ENCODE measurements at places on chromosomes 2 and 18.

DNA sequence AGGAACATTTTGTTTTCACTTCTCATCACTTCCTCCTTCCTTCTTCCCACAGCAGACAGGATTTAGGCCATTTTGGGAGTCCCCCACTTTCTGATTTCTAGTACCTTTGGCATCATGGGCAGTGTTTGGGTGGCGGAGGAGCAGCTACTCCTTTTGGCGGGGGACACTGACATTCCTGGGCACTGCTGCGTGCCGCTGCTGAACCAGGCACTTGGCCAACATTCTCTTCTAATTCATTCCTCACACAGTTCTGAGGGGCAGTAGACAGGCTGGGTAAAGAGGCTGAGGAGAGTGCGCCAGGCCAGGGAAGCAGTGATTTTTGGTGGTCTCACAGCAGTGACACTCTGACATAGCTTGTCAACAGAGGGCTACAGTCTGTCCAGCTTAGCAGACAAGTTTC lies 270.2 kb downstream of the LOXHD1 start:
- no peak for DNase-seq

DNA sequence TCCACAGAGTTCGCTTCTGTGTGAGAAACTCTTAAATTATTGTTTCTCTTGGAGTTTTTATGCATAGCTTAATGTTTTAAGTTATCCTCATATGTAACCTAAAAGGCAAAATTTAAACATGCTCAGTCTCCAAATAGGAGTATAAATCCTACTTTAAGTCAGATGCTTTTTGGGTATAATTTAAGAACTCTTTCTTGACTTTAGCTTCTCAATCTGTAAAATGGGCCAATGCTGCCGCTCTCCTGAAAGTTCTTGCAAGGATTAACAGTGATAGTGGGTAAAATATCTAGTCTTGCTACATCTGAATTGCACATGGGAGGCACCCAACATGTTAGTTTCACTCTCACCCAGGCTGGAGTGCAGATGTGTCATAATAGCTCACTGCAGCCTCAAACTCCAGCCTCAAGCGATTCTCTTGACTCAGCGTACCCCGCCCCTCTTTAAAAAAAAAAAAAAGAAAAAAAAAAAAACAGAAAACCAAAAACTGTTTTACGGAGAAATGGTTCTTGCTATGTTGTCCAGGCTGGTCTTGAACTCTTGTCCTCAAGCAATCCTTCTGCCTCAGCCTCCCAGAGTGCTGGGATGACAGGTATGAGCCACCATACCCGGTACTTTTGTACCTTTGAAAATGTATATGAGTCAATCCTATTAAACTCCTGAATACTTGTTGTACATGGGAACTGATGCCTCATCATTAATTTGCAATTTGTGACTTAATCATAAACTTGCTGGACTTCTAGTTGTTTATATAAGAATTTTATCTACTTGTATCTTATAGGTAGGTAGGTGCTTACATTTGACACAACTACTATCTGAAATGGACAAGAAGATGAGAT lies 1.8 kb downstream of the FBXO48 start:
- peak; percentile 29 for DNase-seq

DNA sequence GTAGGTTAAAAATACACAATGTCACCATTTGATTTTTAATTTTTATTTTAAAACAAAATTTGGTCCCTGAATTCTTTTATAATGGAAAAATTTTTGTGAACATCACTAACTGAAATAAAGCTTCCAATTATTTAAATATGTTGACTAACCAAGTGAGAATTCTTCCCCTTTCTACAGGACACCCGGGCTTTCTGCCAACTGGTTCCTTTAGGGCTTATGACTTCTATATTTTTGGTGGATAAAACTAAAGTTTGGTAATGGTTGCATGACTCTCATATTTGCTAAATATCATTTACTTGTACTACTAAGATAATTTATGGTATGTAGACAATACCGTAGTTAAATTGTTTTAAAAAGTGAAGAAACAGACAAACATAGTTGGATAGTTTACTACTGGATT lies 291.0 kb upstream of the DOK6 start:
- DNase-seq, result no peak

DNA sequence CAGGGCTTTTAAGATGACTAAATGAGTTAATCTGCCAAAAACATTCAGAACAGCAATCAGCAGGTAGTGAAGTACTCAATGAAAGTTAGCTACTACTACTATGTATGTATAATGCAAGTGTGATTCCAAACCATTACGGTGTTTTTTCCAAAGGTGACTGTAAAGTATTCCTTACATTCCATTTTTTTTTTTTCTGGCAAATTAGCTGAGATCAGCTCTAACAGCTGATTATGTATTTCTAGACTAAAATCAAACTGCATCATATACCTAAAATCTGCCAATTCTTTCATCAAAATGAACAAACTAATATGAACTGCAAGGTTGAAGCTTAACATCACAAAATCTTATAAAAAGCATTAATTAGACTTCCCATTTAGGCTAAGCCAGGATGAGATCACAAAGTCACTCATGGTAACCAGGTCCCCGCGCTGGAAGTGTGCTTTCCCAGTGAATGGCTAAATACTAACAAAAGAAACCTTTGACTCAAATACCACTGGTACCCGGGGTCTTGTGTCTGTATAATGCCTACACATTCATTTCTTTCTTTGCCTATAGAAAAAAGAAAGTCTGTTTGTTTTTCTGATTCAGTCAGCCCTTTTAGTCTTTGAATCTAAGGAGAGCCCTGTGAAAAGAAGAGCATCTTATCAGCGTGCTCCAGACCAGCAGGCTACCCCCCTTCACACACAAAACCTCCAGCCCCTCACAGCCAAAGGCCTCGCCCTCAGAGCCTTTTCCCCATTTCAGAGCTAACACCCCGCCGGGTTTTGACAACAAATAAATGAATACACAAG lies 88.3 kb downstream of the RBMS1 start:
- no peak for DNase-seq

GRCh38 chr2:160399880-160400279 lies 93.7 kb downstream of the RBMS1 start:
- DNase-seq, result peak; percentile 53

GRCh38 chr18:24805156-24805555 lies 344.7 kb downstream of the HRH4 start:
- DNase-seq, result no peak

DNA sequence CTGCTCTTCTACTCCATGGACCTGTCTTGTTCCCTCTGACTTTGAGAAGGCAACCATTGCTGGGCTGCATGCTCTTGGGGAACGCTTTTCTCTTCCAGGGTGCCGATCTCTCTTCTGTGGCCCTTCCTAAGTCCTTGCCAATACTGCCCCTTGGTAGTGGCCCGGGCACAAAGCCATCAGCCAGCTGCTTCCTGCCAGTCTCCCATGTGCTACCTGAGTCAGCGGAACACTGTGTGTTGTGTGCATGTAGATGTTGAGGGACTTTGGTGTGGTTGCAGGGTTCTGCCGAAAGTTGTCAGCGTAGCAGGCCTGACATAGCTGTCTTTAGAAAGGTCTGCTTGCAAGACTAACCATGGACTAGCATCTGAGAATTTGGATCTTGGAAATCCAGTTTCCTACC lies 35.4 kb downstream of the MGAT5 start:
- no peak for DNase-seq

GRCh38 chr2:238714038-238714528 lies 133.8 kb upstream of the TWIST2 start:
- DNase-seq, result no peak

DNA sequence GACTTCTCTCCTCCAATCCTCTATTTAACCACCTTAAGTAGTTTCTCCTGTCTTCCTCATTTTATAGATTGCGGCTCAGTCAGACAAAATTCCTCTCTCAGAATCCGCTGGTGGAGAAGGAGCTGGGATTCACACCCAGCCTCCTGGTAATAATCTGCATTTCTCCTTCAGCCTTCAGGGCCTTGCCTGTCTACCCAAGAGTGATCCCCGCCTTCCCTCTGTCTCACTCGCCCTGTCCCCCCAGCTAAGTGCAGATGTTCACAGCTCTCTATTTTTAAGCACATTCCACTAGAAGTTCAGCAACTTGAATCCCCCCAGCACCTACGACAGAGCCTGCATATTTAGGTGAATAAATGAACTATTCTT lies 212.5 kb upstream of the HAAO start:
- DNase-seq, result no peak

GRCh38 chr2:24977631-24978030 lies 5.9 kb upstream of the DNAJC27 start:
- no peak for DNase-seq

DNA sequence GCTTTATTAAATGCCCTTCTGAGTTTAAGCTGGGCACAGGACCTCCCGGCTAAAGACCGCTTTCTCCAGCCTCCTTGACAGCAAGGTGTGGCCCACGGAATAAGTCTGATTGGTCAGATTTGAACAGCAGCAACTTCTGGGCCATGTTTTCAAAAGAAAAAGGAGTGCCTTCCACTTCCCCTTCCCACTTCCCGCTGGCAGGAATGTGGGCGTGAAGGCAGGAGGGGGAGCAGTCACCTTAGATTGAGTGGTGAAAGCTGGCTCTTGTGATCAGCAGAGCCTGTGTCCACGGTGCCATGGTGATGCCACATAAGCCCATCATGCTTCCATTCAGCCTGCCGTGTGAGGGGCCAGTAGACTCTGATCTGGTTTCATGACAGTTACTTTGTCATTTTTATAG lies 136.6 kb upstream of the GLI2 start:
- DNase-seq, result no peak

GRCh38 chr2:113910110-113910717 lies 20.3 kb downstream of the ACTR3 start:
- DNase-seq, result peak; percentile 29

GRCh38 chr2:98911126-98911375 lies 25.0 kb downstream of the CRACDL start:
- DNase-seq, result no peak

- DNase-seq, result no peak
Observed at GRCh38 chr2:54652540-54652939, 70.9 kb upstream of the EML6 start.

DNA sequence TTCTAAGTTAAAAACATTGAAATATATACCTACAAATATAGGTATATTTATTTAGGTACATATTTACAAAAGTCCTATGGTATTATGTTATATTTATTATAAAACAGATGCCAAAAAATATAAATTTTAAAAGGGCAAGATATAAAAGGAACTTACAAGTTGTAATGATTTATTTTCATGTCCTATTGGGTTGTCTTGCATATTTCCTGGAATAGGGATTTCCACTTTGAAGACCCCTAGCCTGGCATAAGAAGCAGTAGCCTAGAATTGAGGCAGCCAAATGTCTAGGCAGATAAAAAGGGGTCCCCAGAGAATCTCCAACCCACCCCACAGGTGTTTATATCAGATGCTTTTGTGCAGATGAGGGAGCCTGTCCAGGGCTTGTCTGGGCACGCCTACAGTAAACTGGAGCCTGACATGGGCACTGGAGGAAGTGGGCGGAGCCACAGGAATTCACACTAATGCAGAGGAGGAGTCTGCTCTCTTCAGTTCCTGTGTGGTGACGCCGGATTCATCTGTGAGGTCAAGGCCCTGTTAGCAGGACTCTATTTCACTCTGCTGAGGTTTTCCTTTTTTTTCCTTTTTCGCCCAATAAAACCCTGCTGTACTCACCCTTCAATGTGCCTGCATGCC lies 1088.9 kb upstream of the PIK3C3 start:
- DNase-seq, result peak; percentile 12

GRCh38 chr18:75025573-75025972 lies 183.4 kb downstream of the PTGR3 start:
- no peak for DNase-seq

DNA sequence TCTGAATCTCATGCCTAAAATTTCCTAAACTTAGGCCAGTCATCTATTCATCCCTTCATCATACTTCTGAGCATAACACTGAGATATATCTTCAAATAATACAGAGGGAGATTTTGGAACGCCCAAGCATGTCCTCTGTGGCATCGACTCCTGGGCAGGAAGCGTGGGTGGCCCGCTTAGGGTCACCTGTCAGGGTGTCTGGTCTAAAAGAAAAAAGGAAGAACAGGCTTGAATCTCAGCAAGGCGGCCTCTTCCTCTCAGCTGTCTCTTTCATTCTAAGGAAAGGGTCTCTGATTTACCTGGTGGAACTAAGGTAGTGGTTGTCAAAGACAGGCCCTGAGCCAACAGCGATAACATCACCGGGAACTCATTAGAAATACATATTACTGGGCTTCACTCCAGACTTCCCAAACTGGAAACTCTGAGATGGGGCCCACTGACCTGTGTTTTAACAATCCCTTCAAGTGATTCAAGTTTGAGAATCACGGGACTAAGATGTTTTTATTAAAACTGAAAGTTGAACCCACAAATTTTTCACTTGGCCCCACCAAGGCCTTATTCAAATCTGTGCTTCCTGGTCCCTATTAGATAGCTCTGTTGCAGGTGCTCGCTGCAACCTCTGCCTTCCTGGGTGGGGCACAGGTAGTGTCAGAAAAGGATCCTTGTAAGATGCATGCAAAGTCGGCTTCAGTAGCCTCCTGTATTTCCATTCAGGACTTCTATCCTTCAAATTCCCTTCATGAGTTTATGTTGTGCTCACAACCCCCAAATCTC lies 162.3 kb upstream of the CCDC68 start:
- DNase-seq, result no peak

GRCh38 chr2:237955640-237956401 lies 11.0 kb upstream of the UBE2F start:
- no peak for DNase-seq

- DNase-seq, result no peak
Observed at GRCh38 chr2:240949791-240950705, 43.9 kb downstream of the CROCC2 start.

DNA sequence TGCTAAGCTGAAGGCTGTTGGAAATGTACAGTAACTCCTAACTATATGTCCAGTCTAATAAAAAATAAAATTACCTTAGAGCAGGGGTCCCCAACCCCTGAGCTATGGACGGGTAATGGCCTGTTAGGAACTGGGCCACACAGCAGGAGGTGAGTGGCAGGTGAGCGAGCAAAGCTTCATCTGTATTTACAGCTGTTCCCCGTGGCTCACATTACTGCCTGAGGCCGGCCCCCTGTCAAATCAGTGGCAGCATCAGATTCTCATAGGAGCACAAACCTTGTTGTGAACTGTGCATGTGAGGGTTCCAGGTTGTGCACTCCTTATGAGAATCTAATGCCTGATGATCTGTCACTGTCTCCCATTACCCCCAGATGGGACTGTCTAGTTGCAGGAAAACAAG lies 73.1 kb upstream of the CXCR4 start:
- no peak for DNase-seq

GRCh38 chr2:15949126-15949525 lies 8.8 kb downstream of the MYCN start:
- DNase-seq, result no peak

DNA sequence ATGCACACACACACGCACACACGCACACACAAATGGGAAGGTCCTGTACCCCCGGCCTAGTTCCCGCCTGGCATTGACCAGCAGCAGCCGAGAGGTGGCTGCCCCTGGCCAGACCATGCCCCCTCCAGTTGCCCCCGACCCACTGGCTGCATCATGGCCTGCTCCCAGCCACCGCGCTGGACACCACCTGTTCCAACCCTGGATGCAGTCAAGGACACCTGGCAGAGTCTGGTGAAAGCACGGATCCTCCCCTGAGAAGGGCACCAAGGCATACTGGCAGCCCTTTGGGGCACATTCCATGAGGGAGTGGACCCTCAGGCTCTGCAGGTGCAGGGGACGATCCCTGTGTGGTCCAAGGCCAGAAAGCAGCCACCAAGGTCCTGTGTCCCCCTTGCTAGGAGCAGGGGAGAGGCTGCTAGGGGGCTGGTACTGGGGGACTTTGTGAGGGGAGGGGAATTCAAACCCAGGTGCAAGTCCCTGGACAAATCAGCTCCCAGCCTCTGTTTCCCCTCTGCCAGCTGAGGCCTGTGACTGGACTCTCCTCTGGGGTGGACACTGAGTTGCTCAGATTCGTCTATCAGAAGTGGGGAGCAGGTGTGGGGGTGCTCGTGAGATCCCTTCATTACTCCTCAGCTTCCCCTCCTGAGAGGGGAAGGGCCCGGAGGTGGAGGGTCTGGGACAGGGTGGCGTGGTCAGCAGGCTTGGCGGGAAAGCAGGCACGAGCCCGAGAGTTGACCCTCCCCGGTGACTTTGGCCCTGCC lies 3.5 kb downstream of the ESPNL start:
- no peak for DNase-seq

Measured in NB4 (cell line).